ENCODE measurements at places on chromosomes 4 and X. TPM values are rescaled to one million over a fixed set of nuclear protein-coding genes. Genes with fewer than 3 reads are reported as not detected.

DNA sequence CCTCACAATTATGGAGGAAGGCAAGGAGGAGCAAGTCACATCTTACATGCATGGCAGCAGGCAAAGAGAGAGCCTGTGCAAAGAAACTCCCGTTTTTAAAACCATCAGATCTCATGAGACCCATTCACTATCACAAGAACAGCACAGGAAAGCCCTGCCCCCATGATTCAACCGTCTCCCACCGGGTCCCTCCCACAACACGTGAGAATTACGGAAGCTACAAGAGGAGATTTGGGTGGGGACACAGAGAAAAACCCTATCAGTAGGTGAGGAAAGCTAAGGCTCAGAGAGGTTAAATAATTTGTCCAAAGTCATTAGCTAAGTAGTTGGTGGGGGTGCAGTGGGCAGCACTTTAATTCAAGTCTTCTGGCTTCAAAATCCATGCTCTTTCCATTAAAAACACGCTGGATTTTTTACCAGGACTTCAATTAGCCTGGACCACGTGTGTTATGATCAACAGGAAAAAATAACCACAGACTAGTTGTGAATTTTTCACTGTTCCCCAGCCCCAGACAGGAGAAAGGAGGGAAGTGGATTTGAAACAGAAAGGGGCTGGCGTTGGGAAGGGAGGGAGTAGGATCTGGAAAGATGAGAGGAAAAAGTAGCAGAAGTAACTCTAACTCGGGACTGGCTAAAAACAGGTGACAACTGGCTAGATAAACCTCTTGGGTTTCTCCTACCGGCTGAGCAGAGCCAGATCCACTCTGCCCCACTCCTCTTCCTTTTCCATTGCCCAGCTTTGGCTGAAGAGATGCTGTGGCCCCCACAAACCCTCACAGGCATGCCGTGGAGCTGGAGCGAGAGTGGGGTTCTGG is 986 bp downstream of the MTMR8 start:
- no peak for DNase-seq
- no peaks in the 10 kb centered on the region for H3K4me1 ChIP-seq
- no peaks in the 10 kb centered on the region for H3K36me3 ChIP-seq
- no peak overlapping the region for H3K4me3 ChIP-seq
- no peak overlapping the region for H3K27ac ChIP-seq
- no peaks in the 10 kb centered on the region for H3K27me3 ChIP-seq

DNA sequence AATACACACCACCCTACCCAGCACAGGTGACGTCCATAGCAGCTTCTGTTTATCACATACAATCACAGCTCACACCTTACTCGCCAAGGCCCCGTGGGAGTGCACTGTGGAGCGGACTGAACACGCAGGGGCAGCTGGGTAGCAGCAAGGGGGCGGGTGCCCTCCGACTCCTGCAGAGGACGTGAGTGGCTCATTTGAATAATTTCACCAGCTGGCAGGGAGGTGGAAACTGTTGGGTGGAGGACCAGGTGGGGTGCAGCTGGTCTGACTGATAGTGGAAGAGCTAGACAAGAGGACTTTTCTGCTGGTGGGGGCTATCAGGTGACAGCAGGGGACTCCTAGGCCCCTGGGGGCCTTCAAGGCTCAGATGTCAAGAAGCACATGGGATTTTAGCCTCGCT is 16.3 kb downstream of the MAN2B2 start:
- no peak overlapping the region for H3K4me3 ChIP-seq
- DNase-seq = no peak
- H3K36me3 ChIP-seq = no peaks in the 10 kb centered on the region

GRCh38 chr4:170227928-170228327 is 138.2 kb upstream of the AADAT start:
- H3K4me3 ChIP-seq = no peak overlapping the region
- H3K27me3 ChIP-seq = no peaks in the 10 kb centered on the region
- H3K27ac ChIP-seq = no peak overlapping the region
- no peaks in the 10 kb centered on the region for H3K4me1 ChIP-seq
- H3K36me3 ChIP-seq = no peaks in the 10 kb centered on the region
- DNase-seq = no peak

- H3K36me3 ChIP-seq = no peaks in the 10 kb centered on the region
- H3K4me1 ChIP-seq = no peaks in the 10 kb centered on the region
- no peak for DNase-seq
These were observed 92.2 kb upstream of the MTM1 start for GRCh38 chrX:150476164-150476699.

DNA sequence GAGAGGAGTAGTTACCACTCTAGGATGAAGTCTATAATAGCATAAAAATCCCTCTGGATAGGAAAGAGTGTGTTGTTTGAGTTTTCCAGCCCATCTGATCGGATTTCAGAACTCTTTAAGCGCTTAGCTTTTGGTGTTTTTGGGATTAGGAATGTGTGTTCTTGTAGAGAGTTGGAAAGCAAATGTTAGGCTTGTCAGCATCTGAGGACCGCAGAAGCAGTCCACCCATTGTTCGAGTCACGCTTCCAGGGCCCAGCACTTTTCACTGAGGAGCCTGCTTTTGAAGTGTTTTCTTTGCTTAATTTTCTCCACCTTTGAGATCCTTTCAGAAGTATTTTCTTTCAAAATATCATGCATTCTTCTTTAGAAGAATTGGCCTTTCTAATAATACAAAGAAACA is 306.2 kb downstream of the TENM3 start:
- H3K4me3 ChIP-seq = no peak overlapping the region
- no peak for DNase-seq
- H3K4me1 ChIP-seq = peaks cover 8% of the 10 kb centered on the region
- H3K27me3 ChIP-seq = no peaks in the 10 kb centered on the region

- no peaks in the 10 kb centered on the region for H3K27me3 ChIP-seq
- H3K36me3 ChIP-seq = no peaks in the 10 kb centered on the region
- no peak for DNase-seq
- no peaks in the 10 kb centered on the region for H3K4me1 ChIP-seq
These were observed 1021.9 kb downstream of the FAM133A start for GRCh38 chrX:94695910-94696309.

DNA sequence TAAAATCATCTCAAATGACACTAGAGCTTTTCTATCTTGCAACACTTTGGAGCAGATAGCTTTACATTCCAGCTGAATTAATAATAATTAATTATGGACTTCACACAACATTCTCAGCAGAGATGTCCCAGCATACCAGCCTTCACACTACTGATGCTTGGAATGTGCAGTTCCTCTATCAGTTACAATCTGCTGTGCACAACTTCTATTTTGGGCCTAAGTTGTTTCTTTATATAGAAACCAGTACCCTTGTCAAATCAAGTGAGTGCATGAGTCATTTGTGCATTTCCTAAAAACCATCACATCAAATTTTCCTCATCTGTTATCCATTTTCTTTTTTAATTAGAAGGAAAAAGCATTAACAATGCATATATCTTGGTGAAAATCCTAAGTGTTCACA is 8.8 kb upstream of the RASL11B start:
- no peak overlapping the region for H3K27ac ChIP-seq
- H3K36me3 ChIP-seq = no peaks in the 10 kb centered on the region
- H3K27me3 ChIP-seq = no peaks in the 10 kb centered on the region
- peaks cover 11% of the 10 kb centered on the region for H3K4me1 ChIP-seq
- H3K4me3 ChIP-seq = no peak overlapping the region

DNA sequence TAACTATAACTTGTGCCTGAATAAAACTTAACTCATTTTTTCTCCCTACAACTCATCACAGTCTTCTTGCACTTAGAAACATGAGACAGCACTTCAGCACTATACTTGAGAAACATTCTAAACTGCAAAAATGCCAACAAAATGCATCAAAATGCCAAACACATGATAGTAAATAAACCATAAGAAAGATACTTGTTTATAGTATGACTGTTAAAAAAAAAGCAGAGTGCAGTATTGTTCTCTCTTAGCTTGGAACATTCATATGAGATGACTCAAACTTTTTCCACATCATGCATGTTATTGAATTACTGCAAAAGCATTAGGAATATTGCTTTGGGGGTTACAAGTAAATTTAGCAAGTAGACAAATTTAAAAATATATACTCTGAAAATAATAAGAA is 135.7 kb upstream of the ANXA10 start:
- no peak overlapping the region for H3K4me3 ChIP-seq
- no peaks in the 10 kb centered on the region for H3K36me3 ChIP-seq
- H3K27ac ChIP-seq = no peak overlapping the region
- DNase-seq = peak; percentile 11

- no peaks in the 10 kb centered on the region for H3K27me3 ChIP-seq
- no peak overlapping the region for H3K27ac ChIP-seq
- DNase-seq = no peak
- H3K4me3 ChIP-seq = no peak overlapping the region
- H3K4me1 ChIP-seq = peaks cover 24% of the 10 kb centered on the region
These were observed 12.0 kb downstream of the BST1 start for GRCh38 chr4:15714646-15715435.

Gene EDA2R
- 2.1 TPM for total RNA-seq

Gene CENPVL1
- not detected for total RNA-seq

- H3K4me3 ChIP-seq = peak overlapping the region; percentile 60
- no peaks in the 10 kb centered on the region for H3K27me3 ChIP-seq
- no peak overlapping the region for H3K27ac ChIP-seq
- peak; percentile 43 for DNase-seq
- H3K36me3 ChIP-seq = peaks cover under 1% of the 10 kb centered on the region
- H3K4me1 ChIP-seq = peaks cover 7% of the 10 kb centered on the region
These were observed 26.9 kb downstream of the UTP14A start for GRCh38 chrX:129932821-129933321.

GRCh38 chrX:19839770-19840254 is 47.6 kb downstream of the SH3KBP1 start:
- no peak overlapping the region for H3K27ac ChIP-seq
- no peak overlapping the region for H3K4me3 ChIP-seq
- H3K36me3 ChIP-seq = no peaks in the 10 kb centered on the region
- no peaks in the 10 kb centered on the region for H3K27me3 ChIP-seq

Gene HEPH
- total RNA-seq = 5.8 TPM

Gene THAP9
- total RNA-seq = 5.3 TPM

Gene RPL39
- total RNA-seq = 2,665 TPM

Gene OTUD5
- 20.0 TPM for total RNA-seq

DNA sequence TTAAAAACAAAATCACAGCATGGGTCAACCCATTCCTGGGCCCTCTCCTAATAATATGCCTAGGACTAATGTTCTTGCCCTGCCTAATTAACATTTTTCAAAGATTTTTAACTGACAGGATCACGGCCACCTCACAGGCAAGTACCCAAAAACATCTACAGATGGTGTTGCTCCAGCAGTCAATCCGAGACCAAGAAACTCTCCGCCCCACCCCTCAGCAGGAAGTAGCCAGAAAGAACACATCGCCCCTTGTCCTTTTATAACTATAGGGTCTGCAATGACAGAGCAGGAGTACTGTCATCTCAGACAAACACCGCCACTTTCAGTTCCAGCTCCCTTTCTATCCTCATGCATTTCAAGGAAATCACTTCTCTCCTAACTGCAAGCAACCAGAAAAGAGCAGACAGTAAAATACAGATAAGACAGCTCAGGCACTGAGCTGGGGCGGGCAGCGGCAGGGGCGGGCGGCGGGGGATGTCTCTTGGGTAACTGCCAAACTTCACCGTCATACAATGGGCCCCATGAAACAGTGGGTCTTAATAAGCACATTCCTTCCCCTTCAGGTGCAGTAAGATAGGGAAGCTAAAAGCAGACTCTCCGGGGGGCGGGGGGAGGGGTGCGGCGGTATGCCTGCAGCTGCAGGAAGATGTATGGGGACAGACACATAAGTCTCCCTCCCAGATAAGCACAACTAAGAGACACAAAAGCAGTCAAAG is 67.4 kb downstream of the ZNF182 start:
- no peak for DNase-seq
- H3K27ac ChIP-seq = no peak overlapping the region
- H3K27me3 ChIP-seq = no peaks in the 10 kb centered on the region
- H3K4me3 ChIP-seq = no peak overlapping the region
- no peaks in the 10 kb centered on the region for H3K4me1 ChIP-seq
- H3K36me3 ChIP-seq = no peaks in the 10 kb centered on the region

DNA sequence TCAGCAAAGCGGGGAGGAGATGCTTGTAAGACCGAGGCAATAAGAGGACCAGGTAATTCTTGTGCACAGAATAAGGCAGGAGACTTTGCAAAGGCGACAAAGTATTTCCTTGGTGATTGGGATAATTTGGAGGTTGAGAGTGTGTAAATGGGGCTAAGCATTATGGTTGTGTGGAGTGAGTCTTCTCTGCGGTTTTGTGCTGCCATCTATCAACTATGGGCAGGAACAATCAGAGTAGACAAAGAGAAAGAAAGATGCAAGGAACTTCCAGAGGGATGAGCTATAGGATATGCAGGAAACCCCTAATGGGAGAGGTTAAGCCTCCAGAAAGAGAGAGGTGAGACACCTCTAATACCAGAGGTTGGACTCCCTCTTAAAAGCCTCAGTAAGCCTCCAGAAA is 339.8 kb downstream of the PAPSS1 start:
- DNase-seq = no peak
- H3K27me3 ChIP-seq = no peaks in the 10 kb centered on the region
- H3K4me1 ChIP-seq = 0 out of 2 replicates have a peak, but pooled peaks cover 5% of the 10 kb centered on the region
- H3K27ac ChIP-seq = no peak overlapping the region

GRCh38 chr4:152920768-152921167 is 15.4 kb upstream of the FHDC1 start:
- H3K4me1 ChIP-seq = no peaks in the 10 kb centered on the region
- no peak overlapping the region for H3K27ac ChIP-seq
- H3K4me3 ChIP-seq = no peak overlapping the region
- no peaks in the 10 kb centered on the region for H3K27me3 ChIP-seq
- no peaks in the 10 kb centered on the region for H3K36me3 ChIP-seq

DNA sequence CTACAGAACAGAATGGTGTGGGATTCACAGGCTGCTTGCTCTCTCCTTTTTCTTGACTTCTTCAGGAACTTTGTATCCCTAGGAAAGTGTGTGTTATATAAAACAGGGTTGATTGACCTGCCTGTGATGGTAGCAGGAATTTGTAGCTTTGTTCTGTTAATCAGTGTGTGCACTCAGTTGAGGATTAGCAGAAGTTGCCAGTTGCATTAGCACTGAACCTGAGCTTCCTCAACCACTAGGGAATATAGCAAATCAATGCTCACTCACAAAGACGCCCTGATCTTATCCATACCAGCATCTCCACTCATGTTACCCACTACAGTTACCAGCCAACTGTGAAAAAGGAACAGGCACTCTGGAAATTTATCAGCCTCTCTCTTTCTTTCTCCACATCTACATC is 319.1 kb upstream of the EMCN start:
- H3K27me3 ChIP-seq = no peaks in the 10 kb centered on the region
- no peak overlapping the region for H3K27ac ChIP-seq
- H3K36me3 ChIP-seq = no peaks in the 10 kb centered on the region
- no peak for DNase-seq
- H3K4me1 ChIP-seq = no peaks in the 10 kb centered on the region

DNA sequence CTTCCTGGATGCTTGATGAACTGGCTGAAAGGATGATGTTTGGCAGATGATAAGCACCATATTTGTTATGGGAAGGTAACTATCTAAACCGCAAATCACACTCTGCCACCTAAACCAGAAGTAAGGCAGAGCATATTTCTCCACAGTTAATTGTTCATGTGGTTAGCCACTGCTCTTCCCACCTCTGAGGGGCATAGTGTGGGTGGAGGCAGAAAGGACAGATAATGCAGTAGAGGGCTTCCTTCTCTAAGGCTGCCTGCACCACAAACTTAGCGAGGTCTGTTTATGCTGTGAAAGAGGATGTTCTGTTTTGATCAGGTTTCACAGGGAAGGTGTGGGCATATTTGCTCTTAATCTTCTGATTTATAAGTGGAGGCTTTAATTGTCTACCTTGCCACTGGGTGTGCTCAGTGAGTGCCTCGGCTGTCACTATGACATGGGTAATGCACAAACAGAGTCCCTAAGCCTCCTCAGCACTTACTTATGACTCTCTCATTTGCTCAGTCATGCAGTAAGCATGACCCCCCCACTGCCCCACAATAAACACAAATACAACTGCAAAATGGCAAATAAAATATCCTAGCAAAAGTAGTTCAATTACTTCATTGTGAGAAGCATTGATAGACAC is 401.0 kb downstream of the TMA16 start:
- H3K36me3 ChIP-seq = no peaks in the 10 kb centered on the region
- no peaks in the 10 kb centered on the region for H3K27me3 ChIP-seq
- no peak for DNase-seq
- no peak overlapping the region for H3K4me3 ChIP-seq

Data from SJSA1 (cell line).